NCI-H1105 (cell line): ENCODE measurements at places on chromosomes 1 and 21.

GRCh38 chr1:59265622-59266021 lies 31.3 kb upstream of the FGGY start:
- no peak for DNase-seq

GRCh38 chr1:175808573-175808972 lies 65.2 kb upstream of the TNR start:
- DNase-seq = no peak

- no peak for DNase-seq
Measured at GRCh38 chr1:64755361-64755760, 10.5 kb downstream of the RAVER2 start.

GRCh38 chr1:220824031-220824989 lies 37.6 kb downstream of the MTARC1 start:
- no peak for DNase-seq
